ENCODE measurements at places on chromosomes 1 and 21.

GRCh38 chr21:27078915-27079314 is 112.0 kb upstream of the ADAMTS5 start:
- DNase-seq: no peak

- DNase-seq: peak; percentile 55
Observed at GRCh38 chr1:156476501-156477298, 23.9 kb downstream of the MEF2D start.

DNA sequence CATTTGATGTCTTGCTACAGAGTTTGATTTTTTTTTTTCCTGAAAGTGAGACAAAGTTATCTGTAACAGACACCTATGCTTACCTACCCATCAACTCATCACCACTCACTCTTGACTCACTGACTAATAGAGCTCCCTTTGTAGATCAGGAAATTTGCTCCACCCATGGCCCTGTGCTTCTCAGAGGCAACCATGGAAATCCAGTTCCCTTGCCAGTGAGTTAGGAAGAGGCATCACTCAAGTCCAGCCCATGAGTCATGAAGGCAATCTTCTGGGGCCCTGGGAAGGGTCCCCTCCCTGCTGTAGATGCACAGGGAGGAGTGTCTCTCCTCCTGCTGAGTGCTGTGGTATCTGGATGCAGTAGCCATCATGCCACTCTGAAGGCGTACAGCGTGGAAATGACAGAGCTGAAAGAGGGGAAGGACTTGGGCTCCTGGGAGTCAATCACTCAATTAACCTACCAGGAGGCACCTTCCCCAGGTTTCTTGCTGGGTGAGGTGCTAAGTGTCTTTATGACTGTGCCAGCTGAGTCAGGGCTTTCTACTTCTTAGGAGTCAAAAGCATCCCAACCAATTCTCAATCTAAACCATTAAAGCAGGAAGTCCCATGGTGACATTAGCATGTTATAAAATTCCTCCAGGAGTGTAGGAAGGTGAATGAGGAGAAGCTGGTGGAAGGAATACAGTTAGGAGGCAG is 56.1 kb downstream of the DNTTIP2 start:
- DNase-seq: no peak

- DNase-seq: no peak
Observed at GRCh38 chr21:33273044-33273443, 6.9 kb downstream of the IL10RB start.

DNA sequence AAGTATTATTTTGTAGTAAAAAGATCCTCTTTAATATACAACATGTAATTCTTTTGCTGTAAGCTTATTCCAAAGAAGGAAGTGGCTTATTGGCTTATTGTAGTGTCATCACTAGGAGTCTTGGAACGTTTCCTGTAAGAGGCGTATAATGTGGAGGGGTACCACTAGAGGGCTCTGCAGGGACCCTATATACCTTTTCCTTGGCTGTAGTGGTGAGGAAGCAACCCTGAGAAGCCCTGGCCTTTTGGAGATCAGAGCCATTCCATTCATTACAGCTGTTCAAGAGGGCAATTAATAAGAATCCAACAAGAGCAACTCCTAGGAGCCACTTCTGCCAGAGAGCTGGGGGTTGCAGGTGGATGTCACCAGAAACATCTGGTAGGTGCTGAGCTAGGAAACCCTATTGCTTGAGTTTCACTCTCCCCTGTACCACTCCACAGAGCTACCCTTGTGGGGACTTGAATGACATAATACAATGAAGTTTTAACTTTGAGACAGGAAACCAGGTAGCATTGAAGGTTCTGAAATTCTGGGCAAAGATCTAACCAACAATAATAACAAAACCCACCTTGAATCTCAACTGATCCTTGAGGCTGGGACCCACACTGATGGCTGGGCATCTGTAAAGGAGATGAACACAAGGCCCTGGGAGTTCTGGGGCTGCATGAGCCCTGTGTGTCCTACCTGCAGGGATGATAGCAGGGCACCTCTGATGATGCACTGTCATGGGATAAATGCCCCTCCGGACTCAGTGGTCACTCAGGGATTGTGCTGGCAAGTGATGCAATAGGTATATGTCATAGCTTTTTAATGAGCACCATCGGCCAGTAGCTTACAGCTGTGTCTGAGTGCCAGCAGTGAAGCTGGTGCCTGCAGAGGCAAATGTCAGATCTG is 160.2 kb upstream of the COA6 start:
- peak; percentile 49 for DNase-seq

DNA sequence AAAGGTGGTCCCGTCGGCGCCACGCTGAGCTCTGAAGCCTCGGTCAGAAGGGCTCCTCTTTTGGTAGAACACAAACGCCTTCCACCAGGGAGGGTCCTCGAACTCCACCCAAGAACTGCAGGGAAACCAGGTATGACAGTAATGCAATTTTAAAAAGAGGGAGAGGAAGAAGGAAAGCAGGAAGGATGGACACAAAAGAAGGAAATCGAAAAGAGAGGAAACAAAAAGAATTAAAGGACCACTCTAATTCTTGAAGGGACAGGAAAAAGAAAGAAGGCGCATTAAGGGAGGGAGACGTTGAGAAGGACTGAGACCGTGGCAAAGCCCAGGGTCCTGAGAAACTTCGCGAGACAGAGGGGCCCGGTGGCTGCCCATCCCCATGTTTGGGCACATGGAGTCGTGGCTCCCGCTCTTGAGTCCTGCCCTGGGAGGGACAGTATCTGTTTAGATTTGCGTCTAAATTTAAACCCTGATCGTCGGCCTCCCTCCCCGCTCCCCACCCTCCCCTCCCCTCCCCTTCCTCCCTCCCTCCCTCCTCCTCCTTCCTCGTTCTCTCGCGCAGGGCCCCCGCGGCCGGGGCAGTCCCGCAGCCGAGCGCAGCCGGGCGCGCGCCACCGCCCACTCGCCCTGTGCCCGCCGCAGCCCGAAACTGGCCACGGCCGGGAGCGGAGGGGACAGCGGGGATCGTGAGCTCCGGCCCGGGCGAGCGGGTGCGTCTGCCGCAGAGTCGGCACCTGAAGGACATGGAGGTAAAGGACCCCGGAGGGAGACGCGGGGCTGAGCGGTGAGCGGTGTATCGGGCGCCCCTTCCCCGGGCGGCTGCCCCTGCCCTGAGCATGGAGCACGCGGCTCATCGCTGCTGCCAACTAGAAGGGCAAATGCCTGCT is at the start of gene RCSD1:
Gene RCSD1 (plus strand): TSS at position 552 of the 887 bp plus-strand sequence. CDS start 192 bp downstream, at position 744.
- DNase-seq: peak; percentile 42

DNA sequence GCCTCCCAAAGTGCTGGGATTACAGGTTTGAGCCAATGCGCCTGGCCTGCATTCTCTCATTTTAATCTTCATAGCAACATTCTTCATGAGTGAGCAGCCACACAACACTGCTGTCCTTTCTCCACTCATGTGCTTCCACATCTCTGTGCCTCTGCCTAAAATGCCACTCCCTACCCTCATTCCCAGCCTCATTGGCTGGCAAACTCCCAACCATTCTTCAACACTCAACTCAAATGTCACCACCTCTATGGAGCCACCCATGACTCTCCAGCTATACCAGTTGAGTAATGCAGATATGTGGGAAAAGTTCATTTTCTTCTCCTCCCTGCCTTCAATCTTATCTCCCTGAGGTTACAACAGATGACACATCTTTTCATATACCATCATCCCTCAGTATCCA is 53.9 kb upstream of the ZC3H12A start:
- no peak for DNase-seq

GRCh38 chr1:6188466-6188865 is 8.3 kb upstream of the CHD5 start:
- no peak for DNase-seq

DNA sequence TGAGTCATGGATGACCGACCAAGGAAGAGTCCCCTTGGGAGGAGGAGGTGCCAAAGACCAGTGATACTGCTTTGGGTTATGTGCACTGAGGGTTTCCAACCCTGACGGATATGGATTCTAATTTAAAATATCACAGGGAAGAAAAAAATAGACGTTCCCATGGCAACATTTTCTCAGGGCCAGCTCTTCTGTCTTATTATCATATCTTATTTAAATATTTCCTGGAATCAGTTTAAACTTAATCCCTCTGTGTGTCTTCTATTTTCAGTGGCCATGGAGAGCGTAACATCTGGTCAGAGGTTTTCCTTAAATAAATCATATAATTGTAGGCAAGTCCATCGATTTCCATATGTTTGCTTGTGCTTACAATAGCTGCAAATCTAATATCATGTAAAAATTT is 205.4 kb upstream of the FMN2 start:
- no peak for DNase-seq

GRCh38 chr1:75785320-75785982 is 605 bp upstream of the RABGGTB start:
- no peak for DNase-seq

GRCh38 chr1:40508375-40509341 is at the start of gene EXO5:
EXO5 (plus strand) TSS chr1:40508767; CDS start chr1:40514545, 5,778 bp downstream.
- peak; percentile 61 for DNase-seq

DNA sequence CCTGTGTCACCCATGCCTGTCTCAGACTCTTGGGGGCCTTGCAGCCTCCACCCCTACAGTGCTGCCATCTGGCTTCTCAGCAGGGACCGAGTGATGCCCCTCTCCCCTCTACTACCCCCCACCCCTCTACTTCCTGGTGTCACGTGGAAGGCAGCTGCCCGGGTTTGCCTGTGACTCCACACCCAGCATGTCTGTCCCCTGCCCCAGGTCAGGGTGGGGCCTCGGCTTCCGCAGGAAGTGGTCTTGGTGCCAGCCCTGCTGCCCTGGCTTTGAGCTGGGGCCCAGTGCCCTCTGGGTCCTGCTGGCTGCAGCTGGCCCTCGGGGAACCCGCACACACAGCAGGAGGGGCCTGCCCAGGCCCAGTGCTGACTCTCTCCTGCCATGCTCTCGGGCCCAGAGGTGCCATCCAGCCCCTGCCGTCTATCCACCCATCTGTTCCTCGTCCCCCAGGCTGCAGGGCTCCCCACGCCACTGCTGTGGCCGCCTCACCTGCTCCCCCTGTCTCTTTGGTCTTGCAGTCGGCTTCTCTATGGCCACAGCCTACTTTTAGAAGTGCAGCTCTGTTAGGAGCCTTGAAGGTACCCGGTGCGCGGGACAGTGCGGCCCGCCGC is 24.0 kb downstream of the PLCH2 start:
- no peak for DNase-seq

- DNase-seq: peak; percentile 25
Observed at GRCh38 chr1:151993084-151993733, 450 bp downstream of the S100A10 start.

- no peak for DNase-seq
Observed at GRCh38 chr1:77642196-77642595, 40.3 kb downstream of the ZZZ3 start.

DNA sequence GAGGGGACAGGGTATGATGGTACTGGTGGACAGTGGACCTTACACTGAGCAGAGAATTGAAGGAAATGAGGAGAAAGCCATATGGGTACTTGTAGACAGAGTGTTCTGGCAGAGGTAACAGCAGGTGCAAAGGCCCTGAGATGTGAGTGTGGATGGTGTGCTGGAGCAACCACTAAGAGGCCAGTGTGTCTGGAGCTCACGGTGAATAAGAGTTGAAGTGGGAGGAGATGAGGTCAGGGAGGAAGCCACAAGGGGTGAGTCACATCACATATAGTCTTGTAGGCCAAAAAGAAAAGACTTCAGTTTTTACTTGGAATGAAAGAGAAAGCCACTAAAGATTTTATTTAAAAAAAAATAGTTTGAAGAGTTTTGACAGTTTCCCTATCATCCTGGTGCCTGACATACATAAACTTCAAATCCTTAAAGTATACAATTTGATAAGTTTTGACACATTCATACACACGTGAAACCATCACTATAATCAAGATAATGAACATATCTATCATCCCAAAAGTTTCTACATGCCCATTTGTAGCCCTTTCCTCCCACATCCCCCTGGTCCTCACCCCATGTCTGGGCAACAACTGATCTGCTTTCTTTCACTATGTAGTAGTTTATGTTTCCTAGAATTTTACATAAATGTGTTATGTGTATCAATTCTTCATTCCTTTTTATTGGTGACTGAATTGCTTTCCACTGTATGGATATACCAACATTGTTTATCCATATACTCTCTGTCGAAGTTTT is 148.4 kb downstream of the GPATCH2 start:
- no peak for DNase-seq

GRCh38 chr1:14294006-14294405 is 304.5 kb upstream of the KAZN start:
- no peak for DNase-seq

DNA sequence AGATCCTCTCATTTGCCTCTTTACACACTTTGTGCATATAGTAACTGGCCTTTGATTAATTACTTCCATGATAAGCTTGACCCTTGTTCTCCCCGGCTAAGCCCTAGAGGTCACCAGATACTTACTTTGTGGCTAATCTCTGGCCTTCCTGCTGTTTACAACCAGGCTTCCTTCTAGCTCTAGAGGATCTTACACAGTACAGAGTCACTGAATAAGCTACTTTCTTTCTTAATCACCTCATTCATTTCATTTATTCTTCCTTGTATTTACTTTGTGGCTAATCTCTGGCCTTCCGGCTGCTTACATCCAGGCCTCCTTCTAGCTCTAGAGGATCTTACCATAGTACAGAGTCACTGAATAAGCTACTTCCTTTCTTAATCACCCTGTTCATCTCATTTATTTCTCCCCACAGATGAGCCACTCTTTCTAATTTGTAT is 144.3 kb upstream of the C1orf21 start:
- DNase-seq: no peak

- DNase-seq: no peak
Observed at GRCh38 chr1:47930210-47930840, 66.9 kb downstream of the TRABD2B start.

- DNase-seq: no peak
Observed at GRCh38 chr1:24894002-24894401, 36.1 kb downstream of the RUNX3 start.

- DNase-seq: no peak
Observed at GRCh38 chr21:36828891-36829515, 130.1 kb downstream of the SIM2 start.

GRCh38 chr1:198588845-198589244 is 48.4 kb upstream of the ATP6V1G3 start:
- no peak for DNase-seq

GRCh38 chr1:175043824-175044223 is 20.6 kb upstream of the MRPS14 start:
- DNase-seq: no peak

DNA sequence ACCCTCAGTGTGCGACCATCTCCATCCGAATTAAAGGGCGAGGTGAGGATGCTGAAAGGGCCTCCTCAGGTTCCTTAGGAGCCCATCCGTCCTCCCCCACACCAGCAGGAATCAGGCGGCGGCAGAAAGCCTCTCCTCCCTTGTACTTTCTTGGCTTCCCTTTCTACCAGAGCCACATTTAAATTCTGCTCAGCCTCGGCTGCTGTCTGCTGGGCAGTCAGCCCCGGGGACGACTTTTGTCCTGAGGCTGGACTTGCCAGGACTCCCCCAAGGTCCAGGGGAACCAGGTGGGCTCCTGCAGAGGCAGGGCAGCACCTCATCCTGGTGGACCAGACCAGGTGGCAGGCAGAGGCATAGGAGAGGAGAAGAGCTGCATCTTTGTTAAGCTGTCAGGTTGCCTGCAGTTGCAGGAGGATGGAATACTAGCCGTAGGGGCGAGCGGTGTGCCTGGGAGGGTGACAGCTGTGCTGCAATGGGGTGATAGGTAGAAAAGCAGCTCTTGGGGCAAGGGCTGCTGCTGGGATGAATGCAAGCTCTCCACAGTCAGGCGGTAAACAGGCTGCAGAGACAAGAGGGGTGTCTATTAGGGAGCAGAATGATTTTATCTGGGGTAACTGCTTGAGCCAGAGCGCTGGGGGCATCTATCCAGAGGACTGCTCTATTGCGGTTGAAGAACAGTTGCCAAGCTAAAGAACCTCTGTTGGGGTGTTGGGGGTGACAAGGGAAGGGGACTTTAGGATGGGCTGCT is 46.2 kb upstream of the WASF2 start:
- DNase-seq: no peak

GRCh38 chr1:201925301-201925567 is 21.1 kb downstream of the LMOD1 start:
- no peak for DNase-seq

GRCh38 chr1:151711951-151712350 is 4.7 kb downstream of the CELF3 start:
- no peak for DNase-seq
